ENCODE measurements at places on chromosomes 3 and 15.
A peak's percentile ranks its signal among the peaks of the same experiment; 100 is the strongest.

GRCh38 chr3:133963657-133964396 lies 65.9 kb downstream of the SLCO2A1 start:
- no peak for DNase-seq

GRCh38 chr3:151393941-151394340 lies 9.4 kb upstream of the P2RY12 start:
- peak; percentile 55 for DNase-seq

- DNase-seq, result peak; percentile 43
Observed at GRCh38 chr15:40754574-40754882, 526 bp downstream of the RMDN3 start.

DNA sequence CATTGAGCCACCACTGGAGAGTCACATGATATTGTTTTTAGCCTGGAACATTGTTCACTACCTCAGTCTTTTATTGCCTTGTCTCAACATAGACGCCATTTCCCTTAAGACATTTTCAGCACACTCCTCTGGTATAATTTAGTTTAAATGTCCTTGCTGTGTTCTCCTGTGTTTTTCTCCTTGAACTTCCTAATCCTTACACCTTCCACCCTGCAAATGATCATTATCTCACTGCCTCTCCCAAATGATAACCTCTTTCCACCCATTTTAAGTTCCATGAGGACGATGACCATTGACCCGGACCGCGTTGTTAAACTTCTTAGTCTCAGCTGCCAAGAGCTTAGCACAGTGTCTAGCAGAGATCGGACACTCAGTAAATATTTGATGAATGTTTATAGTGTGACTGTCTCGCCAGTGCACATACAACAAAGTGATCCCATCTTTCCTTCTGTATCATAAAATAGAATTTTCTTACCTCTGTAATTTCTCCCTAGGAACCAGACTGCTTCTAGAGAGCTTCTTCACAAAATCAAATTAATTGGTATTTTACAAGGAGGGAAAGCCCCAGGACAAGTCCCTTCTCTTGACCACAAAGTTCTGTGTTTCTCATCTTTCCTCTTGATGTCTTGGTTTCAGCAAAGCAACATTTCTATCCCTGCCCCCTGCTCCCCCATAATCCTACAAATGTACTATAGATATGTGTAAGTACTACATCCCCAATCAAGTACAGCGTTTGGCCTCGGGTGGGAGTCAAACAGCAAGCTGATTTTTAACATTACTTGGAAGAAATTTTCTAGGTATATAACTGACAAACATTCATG lies 429.6 kb downstream of the LPP start:
- peak; percentile 37 for DNase-seq

GRCh38 chr15:88241060-88241459 lies 15.5 kb downstream of the NTRK3 start:
- no peak for DNase-seq

GRCh38 chr3:189142527-189142926 lies 29.2 kb upstream of the TPRG1 start:
- no peak for DNase-seq

DNA sequence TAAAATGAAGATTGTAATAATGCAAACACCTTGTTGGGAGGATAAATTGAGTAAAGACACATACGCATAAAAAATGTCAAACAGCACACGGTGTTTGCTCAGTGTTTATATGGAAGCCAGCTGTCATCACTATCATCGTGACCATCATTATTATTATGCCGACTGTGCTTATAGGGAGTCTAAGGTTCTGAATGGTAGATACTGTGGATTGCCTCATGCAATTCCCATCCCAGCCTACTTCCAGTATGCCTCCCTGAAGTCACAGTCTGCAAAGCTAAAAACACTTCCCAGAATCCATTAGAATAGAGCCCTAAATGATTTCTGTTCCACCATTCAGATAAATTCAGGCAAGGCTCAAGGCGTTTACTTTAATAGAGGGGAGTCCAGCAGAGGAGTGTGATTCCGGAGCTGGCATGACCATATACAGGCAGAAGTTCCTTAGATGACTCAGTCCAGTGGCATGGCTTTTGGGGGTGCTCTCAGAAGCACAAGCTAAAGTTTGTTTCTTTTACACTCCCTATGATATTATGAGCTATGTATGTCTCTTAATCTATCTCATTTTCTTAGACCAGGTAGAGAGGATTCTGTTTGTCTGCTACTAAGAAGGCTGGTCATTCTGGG lies 148.7 kb downstream of the MEX3B start:
- peak; percentile 88 for DNase-seq

DNA sequence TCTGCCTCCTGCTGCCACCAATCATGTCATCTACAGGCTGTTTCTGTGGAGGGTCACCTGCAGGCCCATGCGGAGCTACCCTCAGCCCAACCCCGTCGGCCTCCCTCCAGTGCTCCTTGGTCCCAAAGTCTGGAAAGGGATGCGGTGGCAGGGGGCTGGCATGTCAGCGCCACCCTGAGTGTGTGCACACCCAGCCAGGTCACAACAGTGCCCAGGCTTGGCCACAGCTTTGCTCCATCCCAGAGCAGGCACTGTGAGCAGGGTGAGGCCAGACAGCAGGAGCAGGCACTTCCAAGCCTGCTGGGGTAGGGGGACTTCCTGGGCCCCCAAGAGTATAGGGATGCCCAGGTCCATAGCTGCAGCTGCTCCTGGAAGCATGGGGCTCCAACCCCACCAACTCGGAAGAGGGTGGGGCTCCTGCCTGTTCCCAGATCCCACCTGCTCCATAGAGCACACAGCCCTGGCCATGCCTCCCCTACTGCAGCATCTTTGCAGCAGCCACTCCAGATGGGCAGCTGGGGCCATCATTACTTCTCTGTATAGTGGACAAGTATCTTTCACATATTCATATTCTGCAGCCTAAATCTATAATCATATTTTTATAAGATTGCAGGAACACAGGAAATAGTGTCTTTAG lies 109.3 kb downstream of the CBLB start:
- DNase-seq, result no peak

- DNase-seq, result peak; percentile 71
Observed at GRCh38 chr15:48946074-48946839, 17.5 kb downstream of the SHC4 start.

- DNase-seq, result peak; percentile 78
Observed at GRCh38 chr3:114879059-114880031, 267.7 kb downstream of the ZBTB20 start.

DNA sequence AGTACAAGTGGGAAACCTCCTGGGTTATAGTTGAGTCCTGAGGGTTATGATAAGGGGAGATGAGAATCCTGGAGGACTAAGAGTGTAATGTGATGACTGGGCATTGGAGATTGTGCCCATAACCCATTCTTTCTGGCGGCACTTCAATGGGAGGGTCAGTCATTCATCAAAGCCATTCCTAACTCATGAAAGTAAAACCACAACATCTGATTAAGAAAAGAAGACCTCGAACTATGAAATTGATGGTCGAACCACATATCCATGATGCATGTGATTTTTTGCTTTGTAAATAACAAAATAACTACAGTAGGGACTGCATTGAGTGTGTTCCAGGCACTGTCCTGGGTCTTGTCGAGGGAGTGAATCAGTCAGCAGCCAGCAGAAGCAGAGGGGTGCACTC lies 215.1 kb downstream of the SHQ1 start:
- DNase-seq, result peak; percentile 23

DNA sequence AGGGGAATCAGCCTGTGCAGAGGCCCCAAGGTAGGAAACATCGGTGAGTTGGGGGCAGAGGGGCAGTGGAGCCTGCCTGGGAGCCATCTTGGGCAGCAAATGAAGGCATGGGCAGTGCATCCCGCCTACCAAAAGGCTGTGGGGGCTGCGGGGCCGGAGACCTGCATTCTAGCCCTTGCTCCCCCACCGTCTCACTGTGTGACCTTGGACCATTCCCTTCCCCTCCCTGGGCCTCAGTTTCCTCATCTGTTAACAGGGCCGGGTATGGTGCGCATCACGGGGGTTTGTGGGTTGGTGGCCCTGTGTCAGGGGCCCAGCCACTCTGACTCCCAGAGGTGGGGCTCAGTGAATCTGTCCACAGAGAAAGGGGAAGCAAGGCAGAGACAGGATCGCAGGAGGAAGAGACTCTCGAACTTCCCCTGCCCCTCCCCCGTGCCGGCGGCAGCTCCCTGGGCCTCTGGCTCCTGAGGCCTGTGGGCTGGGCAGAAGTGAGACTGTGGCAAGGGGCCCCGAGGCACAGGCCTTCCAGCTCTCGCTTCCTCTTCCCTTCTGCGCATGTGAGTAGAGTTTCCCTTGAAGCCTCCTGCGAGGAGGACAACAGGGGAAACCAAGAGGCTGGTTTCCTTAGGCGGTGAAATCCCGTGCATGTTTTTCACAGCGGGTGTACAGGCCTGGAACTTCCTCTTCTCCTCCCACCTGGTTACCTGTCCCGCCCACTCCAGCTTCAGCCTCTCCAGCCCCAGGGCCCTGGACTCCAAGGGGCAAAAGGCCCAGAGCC lies 42.9 kb downstream of the IDH2 start:
- DNase-seq, result no peak

GRCh38 chr3:128094295-128095151 lies 29.1 kb downstream of the RUVBL1 start:
- DNase-seq, result peak; percentile 64

DNA sequence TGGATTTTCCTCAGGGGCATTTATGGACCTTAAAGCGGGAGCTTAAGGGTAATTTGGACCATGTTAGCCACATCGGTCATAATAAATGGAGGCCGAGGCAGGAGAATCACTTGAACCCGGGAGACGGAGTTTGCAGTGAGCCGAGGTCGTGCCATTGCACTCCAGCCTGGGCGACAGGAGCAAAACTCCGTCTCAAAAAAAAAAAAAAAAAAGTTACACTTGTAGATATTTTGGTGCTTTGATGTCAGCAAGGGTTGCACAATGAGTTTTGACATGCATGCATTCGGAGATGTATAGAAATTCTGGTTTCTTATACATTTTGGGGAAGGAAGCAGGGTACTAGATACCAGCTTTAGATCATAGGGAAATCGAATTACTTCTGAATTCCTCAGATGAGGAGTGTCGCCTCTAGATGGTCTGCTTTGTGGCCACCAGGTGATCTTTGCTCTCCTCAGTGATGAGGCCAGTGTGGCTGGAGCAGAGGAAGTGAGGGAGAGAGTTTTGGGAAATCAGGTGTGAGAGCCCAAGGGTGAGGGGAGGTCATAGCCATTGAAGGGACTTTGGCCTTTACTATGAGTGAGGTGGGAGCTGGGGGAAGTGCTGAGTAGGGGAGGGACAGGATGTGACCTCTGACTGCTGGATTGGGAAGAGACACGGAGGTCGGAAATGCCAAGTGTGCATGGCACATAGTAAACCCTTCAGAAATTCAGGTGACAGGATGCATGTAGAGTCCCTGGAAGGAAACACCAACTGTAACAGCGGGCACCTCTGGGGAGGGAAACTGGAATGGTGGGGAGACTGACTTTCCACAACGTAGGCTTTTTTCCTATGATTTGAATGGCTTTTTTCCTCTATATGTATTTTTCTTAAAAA lies 8.4 kb upstream of the RBSN start:
- no peak for DNase-seq

DNA sequence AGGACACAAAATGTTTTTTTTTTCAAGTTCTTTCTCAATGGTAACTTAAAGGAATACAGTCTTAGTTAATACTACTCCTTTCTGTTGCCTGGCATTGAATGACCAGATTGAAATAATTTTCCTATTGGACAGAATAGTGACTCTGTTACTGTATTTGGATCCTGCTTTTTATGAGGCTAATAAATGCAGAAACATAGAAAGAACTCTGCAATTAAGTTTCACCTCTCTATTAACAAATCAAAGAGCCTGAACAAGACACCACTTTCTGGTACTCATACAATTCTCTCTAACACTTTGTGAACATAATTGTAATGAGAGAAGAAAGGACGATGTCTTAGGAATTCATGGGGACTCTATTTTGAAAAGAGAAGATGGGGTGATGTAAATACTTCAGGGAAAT lies 308.4 kb upstream of the ROBO2 start:
- no peak for DNase-seq

GRCh38 chr3:4656626-4657328 lies 163.6 kb downstream of the ITPR1 start:
- no peak for DNase-seq

GRCh38 chr15:55357774-55358173 lies 38.8 kb downstream of the PIGB start:
- peak; percentile 70 for DNase-seq

- no peak for DNase-seq
Observed at GRCh38 chr15:68706931-68707330, 113.8 kb downstream of the ANP32A start.

DNA sequence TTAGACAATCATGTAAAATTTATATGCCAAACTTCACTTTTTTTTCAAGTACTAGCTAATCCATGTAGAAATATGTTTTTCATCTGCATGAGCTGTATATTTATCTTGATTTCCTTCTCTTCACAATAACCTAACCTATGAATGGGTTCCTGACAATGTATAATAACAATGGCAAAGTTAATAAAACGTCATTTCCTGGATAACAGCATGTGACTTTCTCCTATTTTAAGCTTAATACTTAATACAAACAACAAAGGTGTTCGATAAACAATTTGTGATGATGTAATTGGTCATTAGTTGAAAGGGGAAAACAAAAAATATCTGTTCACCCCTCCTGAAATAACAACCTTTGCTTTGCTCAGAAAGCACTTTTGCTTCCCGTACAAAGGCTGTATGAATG lies 20.4 kb downstream of the CD200 start:
- no peak for DNase-seq

GRCh38 chr3:53137835-53138446 lies 7.7 kb upstream of the RFT1 start:
- peak; percentile 49 for DNase-seq

GRCh38 chr3:14563946-14564539 lies 23.9 kb upstream of the GRIP2 start:
- no peak for DNase-seq

- peak; percentile 37 for DNase-seq
Observed at GRCh38 chr3:102078854-102079808, 229.8 kb downstream of the NFKBIZ start.

GRCh38 chr15:78210349-78210717 lies 24.0 kb downstream of the ACSBG1 start:
- DNase-seq, result no peak

GRCh38 chr3:58577269-58577821 lies at the start of gene FAM107A:
Gene FAM107A, minus strand, starts transcription at chr3:58577391. Its CDS starts 7,531 bp downstream, at chr3:58569860.
- peak; percentile 73 for DNase-seq

- DNase-seq, result no peak
Observed at GRCh38 chr3:197244751-197245150, 53.7 kb downstream of the DLG1 start.

GRCh38 chr3:112699436-112699978 lies 58.6 kb upstream of the CCDC80 start:
- DNase-seq, result peak; percentile 95

- peak; percentile 67 for DNase-seq
Observed at GRCh38 chr15:56964182-56964581, 45.7 kb downstream of the TCF12 start.

DNA sequence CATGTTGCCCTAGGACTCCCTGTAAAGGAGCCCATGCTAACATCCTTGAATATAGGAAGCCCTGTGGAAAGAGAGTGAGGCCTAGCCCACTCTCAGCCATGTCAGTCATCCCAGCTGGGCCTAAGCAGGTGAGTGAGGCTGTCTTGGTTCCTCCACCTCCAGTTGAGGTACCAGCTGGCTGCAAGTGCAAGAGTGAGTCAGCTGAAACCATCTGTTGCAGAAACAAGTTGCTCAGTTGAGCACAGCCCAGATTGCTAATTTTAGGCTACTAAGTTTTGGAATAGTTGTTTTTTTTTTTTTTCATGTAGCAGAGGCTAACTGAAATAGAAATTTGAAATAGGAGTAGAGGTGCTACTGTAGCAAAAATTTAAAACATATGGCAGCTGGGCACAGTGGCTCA lies 43.7 kb upstream of the ADPGK start:
- no peak for DNase-seq

Measured in EH (cell line).